Fibroblast of the aortic adventitia (primary cell): ENCODE measurements at places on chromosomes 6 and 20. TPM values are rescaled to one million over a fixed set of nuclear protein-coding genes. Genes with fewer than 3 reads are reported as not detected.

Gene CCM2L
- not detected in 2 replicates for total RNA-seq

DNA sequence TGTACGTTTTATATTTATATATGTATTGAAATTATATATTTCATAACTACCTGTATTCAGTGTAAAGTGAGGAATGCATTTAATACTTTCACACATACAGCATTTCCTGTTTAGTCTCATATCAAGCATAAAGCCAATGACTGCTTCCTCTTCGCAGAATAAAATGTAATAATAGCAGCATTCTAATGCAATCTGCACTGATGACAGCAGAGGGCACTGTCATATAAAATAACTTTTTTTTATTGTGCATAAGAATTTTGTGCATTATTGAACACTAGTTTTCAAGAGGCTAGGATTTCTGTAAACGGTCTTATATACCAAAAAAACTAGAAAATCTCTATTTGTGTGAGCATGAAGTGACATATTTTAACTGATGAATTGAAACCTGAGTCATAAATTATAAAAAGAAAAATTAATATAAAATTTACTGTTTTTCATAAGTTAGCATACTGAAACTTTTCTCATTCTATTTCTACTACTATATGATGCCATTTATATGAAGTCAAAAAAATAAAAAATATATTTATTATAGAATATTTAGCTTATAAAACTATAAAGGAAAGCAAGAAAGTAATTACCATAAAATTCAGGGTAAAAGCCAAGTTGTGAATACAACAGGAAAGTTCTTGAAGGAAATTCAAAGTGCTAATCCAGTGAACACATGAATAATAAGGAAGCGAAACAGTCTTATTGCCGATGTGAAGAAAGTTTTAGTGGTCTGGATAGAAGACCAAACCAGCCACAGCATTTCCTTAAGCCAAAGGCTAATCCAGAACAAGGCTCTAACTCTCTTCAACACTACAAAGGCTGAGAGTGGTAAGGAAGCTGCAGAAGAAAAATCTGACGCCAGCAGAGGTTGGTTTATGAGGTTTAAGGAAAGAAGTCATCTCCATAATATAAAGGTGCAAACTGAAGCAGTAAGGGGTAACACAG is 36.3 kb downstream of the RNF146 start:
- DNase-seq, result peak; percentile 72

Gene BPIFB2
- not detected in 2 replicates for total RNA-seq

Gene FAXC
- total RNA-seq, result 0.08 and 0.54 TPM in 2 replicates

Gene XKR7
- not detected in 2 replicates for total RNA-seq

DNA sequence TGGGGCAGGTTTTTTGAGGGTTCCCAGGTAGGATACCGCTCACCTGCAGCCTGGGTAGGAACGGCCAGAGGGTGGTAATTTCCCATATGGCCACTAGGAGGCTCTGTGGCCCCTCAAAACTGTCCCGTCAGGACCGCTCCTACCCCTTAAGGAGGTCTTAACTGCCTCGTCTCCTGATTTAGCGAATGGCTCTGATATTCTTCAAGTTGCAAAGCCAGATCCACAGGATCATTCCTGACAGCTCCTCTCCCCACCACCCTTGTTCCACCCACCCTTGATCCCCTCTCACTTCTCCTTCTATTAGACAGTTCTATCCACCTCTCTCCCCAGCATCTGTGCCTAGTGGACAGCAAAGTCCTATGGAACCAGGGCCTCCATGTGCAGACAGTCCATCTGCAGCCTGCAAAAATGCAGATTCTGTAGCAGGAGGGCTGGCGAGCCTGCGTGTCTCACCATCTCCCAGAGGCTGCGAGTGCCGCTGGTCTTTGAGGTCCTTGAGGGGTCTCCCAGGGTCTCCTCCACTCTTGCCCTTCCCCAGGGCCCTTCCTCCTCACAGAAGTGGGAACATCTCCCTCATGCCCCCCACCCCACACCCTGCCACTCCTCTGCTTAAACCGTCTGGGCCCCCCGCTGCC is 34.3 kb upstream of the ZBP1 start:
- peak; percentile 68 for DNase-seq

DNA sequence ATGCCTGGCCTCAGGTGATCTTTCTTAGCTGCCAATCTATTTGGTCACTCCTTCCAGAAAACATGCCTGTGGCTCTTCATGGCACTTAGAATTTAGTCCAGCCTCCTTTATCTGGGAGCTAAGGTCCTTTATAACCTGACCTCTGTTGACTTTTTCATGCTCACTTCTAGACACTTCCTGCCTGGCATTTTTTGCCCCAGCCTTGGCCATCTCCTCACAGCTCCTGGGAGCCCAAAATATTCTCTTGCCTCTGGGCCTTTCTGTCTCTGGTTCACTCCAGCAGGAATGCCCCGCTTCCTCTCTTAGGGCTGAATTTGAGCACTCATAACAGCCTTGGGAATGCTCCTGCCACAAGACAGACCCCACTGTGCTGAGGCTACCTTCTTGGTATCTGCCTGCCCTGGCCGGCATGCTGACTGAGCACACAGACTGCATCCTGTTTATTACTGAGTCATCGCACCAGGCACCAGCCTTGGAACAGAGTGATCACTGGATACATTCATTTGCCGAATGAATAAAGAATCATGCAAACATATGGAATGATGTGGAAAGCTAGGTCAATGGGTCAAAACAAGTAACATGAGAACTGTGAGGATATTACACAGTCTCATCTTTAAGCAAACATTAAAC is 5.8 kb upstream of the EEF1E1 start:
- DNase-seq, result peak; percentile 76

DNA sequence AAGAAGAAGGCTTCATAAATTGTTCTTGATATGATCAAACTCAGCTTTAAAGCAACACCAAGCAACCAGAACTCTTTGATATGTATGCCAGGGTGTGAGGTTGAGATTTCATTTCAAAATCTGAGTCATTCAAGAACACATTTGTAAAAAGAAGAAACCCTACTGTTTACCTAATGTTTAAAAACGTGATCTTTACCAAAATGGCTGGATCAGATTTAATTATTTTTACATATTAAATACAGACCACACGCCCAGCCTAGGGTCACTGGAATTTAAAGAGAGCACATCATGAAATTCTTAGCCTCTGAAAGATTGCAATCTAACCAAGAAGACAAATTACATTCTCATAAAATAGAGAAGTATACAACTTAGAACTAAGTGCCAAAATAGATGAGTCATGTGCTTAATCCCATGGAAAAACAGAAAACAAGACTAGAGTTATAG is 206.8 kb upstream of the SMLR1 start:
- DNase-seq, result peak; percentile 45

DNA sequence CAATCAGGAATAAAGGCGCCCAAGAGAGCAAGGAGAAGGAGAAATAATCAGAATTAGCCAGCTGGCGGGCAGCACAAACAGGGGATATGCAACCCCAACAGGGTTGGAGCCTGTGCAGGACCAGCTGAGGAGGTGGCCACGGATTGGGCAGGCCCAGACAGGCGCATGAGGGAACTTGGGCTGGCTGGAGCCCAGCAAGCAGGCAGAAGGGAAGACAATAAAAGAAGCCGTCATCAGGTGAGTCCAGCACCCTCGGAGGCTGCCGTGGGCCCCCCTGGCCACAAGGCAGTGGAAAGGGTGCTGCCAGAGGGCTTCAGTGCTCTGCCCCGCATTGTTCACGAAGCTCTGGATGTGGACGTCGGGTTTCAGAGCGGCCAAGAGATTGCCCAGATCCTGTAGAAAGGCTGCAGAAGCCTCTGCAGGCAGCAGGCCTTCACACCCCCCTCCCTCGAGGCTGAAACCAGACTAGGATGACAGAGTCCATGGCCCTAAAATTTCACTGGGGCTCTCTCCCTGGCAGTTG is 28.4 kb upstream of the MAFB start:
- DNase-seq, result no peak

- peak; percentile 39 for DNase-seq
These were observed 2.8 kb downstream of the KCNQ5 start for GRCh38 chr6:72624557-72625160.

GRCh38 chr6:166424431-166424830 is 41.7 kb upstream of the MPC1 start:
- DNase-seq, result no peak

Gene SOBP
- total RNA-seq, result 7.4 and 7.9 TPM in 2 replicates

Gene STX11
- 0.16 and 3.5 TPM in 2 replicates for total RNA-seq

DNA sequence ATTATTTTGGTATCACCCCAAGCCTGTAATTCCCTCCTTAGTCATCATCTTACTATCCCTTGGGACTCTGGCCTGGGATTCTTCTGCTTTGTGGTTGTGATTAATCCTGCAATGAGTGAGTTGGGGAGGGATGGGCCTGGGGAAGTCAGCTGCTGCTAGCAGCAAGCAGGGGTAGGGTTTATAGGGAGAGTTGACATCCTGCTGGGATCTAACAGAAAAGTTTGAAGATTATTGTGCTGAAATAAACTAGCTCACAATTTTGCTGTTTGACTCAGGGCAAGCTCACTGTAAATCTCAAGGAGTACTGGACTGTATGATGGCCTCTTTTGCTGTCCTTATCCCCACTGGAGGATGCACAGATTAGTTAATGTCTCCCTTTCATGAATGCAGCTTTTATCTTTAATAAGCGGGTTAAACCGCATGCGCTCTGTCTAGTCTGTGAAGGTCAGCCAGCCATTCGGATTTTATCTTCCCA is 83.4 kb downstream of the JARID2 start:
- peak; percentile 97 for DNase-seq

- no peak for DNase-seq
These were observed 39.5 kb downstream of the FAM110A start for GRCh38 chr20:872855-873520.

Gene ADGRF4
- total RNA-seq, result 0.82 and 2.7 TPM in 2 replicates

DNA sequence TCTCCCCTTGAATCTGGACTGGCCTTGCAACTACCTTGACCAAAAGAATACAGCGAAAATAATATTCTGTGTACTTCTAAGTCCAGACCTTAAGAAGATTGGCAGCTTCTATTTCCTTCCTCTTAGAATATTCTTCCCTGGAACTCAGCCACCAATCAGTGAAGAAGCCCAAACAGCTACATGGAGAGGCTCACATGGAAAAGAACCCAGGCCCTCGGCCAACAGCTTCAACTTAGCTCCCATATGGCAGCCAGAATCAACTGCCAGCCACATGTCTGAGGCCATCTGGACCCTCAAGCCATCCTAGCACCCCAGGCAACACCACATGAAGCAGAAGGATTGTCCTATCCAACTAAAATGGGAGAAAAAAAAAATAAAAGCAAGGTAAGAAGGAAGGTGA is 178.8 kb downstream of the IBTK start:
- no peak for DNase-seq

GRCh38 chr6:157087974-157088373 is 235.3 kb downstream of the TMEM242 start:
- DNase-seq, result no peak

DNA sequence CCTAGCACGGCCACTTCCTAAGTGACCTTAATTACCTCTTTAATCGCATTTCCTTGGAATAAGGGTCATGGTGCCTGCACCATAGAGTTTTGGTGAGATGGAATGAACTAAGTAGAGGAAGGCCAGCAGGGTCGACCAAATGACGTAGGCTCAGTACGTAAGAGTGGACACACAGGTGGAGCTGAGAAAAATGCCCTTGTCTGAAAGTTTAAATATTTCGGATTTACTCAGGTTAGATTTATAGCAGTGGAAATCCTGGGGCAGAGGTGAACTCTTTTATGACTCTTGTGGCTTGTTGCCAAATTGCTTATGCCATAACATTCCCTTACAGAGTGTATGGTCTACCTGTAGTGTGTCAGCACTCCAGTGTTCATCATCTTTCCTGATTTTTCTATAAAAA is 23.6 kb upstream of the BTBD3 start:
- DNase-seq, result no peak

GRCh38 chr6:28323813-28324424 is 12.0 kb downstream of the ZSCAN31 start:
- no peak for DNase-seq

Gene SASH1
- total RNA-seq, result 59.5 and 60.2 TPM in 2 replicates

Gene FHL5
- total RNA-seq, result not detected in 2 replicates

Gene C20orf144
- 0.16 and 0.18 TPM in 2 replicates for total RNA-seq

- DNase-seq, result no peak
These were observed 441.1 kb downstream of the HAO1 start for GRCh38 chr20:7499201-7499600.

Gene LPIN3
- 3.4 and 5.3 TPM in 2 replicates for total RNA-seq

DNA sequence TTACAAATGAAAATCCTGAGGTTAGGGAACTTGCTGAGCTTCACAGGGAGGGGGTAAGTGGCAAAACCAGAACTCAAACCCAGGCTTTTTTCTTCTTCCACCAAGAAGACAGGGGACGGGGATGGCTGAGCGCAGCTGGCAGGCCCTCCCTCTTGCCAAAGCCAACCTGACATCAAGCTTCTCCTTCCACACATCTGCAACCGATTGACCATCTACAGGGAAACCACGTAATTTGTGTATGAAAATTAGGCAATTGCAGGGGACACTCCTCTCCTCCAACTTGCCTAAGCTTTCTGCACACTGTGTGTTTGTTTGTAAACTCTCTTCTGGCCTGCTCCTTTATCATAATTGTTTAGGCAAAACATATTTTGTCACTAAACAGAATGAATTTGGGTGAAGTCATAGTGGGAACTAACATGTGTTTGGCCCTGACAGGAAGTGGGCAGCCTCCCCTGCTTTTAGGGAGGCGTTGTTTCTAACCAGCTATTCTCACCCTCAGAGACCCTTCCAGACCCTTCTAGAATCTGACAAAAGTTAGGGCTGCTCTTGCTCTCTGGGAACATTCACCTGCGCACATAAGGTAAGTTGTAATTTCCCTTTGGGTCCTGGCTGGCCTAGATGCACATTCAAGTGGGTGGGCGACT is 18.9 kb downstream of the ZNF831 start:
- no peak for DNase-seq

- DNase-seq, result no peak
These were observed 11.5 kb upstream of the POPDC3 start for GRCh38 chr6:105191351-105191750.

- DNase-seq, result peak; percentile 4
These were observed 8.2 kb downstream of the SPINT3 start for GRCh38 chr20:45507011-45507820.

GRCh38 chr6:108710551-108710950 is 137.7 kb upstream of the ARMC2 start:
- DNase-seq, result no peak

- no peak for DNase-seq
These were observed 14.6 kb upstream of the ADA start for GRCh38 chr20:44666066-44666465.
